ENCODE measurements at places on chromosomes 12 and 14. TPM values are rescaled to one million over a fixed set of nuclear protein-coding genes. Genes with fewer than 3 reads are reported as not detected.

DNA sequence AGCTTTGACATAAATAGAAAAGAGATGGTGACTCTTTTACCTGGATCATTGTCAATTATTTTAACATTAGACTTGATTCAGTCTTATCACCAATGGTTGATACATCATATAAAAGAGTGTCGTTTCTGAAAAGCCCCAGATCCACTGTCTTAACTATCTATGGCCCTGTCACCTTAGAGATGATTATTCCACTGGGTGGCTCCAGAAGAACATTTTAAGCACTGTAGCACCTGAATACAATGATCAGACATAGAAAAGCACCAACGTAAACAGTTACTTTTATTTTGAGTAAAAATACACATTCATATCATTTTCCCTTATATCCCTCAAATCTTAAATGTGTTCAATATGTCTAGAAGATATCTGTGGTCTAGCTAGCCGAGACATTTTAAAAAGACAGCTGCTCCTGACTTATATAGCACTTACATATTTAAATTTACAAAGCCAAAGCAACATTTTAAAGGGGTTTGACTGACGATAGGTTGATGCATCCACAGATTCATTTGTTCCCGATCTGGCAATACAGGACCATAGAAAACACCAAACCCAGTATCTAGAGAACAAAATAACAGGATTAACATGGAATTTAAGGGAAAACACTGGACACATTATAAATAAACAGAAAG is 32.9 kb downstream of the TSPAN8 start:
- DNase-seq, result no peak

DNA sequence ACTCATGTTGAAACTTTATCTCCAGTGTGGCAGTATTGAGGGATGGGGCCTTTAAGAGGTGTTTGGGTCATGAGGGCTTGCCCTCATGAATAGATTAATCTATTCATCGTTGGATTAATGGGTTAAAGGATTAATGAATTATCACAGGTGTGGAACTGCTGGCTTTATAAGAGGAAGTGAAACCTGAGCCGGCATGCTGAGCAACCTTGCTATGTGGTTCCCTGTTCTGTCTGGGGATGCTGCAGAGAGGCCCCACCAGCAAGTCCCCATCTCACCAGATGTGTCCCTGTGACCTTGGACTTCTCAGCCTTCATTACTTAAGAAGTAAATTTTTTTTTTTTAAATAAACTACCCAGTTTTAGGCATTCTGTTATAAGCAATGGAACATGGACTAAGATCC is 109.6 kb downstream of the DYRK2 start:
- no peak for DNase-seq

DNA sequence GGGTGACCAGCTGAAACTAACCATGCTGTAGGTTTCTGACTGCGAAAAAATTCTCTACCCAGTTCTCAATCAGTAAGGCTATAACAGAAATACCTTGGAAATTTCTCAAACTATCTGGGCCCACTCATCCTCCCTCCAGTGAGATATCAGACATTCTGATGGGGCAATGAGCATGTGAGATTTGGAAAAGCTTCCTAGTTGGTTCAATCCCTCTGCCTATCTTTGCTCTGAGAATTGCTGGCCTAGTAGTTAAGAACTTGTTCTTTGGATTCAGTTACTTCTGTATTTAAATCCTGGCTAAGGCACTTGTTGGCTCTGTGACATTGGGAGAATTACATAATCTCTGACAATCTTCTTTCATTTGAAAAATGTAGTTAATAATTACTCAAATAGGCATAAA is 119.4 kb downstream of the SLC15A5 start:
- DNase-seq, result no peak

DNA sequence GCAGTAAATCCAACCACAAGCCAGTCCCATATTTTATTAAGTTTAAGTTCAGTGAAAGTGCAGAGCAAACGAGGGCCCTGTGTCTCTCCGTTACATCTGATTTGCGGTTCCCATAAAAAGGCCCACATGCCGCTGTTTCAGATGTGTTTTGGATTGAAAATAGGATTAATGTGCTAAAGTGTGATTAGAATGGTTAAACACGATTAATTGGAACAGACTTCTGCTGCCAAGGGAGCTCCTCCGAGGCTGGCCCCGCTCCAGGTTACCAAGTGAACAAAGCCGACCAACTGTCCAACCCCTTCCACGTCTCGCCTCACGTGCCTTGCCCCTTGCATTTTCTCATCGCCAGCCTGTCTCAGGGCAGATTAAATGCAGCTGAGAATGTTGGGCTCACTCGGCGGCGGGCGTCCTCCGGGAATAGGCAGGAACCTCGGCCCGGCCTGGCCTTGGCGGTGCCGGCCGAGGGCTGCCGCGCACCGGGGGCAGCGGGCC is 166.5 kb upstream of the GSC start:
- no peak for DNase-seq

Gene OR6C2
- not detected for total RNA-seq

Gene SLC25A21
- total RNA-seq, result 7.1 TPM

Gene TAS2R13
- total RNA-seq, result 0.75 TPM

Data from H9 (cell line).